Activated CD4-positive, alpha-beta T cell treated with anti-CD3 and anti-CD28 coated beads, Interleukin-10, Interleukin-2, amounts not matched to agents 100 ng/mL and 50 ng/mL, durations not matched to agents 16 hours and 8 hours (primary cell): ENCODE measurements at places on chromosomes 2 and 18.

- no peak for DNase-seq
Measured at GRCh38 chr2:111017034-111017622, 103.6 kb upstream of the BCL2L11 start.

GRCh38 chr18:76619621-76620315, 124.7 kb upstream of the ZNF516 start:
- DNase-seq = no peak

DNA sequence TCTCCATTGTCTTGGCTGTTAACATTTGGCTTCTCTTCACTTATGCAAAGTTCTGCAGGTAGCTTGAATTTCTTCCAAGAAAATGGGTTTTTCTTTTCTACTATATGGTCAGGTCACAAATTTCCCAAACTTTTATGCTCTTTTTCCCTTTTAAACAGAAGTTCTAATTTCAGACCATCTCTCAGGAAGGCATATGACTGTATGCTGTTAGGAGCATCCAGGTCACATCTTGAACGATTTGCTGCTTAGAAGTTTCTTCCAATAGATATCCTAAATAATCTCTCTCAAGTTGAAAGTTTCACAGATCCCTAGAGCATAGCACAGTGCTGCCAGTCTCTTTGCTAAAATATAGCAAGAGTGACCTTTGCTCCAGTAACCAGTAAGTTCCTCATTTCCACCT, 932.5 kb downstream of the DPP10 start:
- no peak for DNase-seq

DNA sequence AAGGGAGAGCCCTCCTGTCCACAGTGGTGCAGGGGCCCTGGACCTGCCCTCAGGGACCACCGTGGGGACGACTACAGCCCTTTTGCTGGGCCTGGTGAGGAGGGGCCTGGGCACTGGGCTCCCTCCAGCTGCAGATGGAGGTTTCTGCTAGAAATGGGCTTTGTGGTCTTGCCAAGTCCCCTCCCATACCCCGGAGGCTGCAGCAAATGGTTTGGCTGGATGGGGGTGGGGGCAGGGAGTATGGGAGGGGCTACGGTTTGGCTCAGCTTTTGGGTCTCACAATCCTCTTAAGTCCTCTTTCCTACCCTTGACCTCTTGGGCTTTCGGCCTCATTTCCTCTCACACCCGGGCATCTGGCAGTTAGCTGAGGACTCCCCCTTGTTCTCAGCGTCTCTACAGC, 21.7 kb downstream of the TET3 start:
- no peak for DNase-seq

- DNase-seq = no peak
Measured at GRCh38 chr2:135175177-135175576, 123.1 kb downstream of the RAB3GAP1 start.
